NCI-H526 treated with DMSO at 0.1 percent for 48 hours (cell line): ENCODE measurements at places on chromosomes 7 and 10.

GRCh38 chr10:19500959-19501358, 315.3 kb upstream of the PLXDC2 start:
- DNase-seq, result no peak

DNA sequence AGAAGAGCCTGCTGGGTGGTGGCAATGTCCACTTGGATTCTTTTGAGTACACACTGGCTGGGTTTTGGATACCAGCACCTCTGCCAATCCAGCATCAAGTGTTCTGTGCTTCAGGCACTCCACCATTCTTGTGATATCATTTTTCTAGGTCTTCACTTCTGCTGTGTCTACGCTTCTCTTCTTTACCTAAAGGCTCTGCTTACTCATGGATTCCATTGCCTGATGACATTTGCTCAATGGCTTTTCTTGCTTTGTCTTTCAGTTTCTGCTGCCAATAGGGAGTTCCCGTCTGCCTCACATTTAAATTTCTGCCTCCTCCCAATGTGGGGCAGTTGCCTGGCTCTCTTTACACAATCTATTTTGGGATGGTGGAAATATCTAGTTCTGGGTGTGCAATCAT, 12.7 kb upstream of the PAPSS2 start:
- DNase-seq, result no peak

- no peak for DNase-seq
These were observed 69.4 kb downstream of the C1GALT1 start for GRCh38 chr7:7251742-7252141.

DNA sequence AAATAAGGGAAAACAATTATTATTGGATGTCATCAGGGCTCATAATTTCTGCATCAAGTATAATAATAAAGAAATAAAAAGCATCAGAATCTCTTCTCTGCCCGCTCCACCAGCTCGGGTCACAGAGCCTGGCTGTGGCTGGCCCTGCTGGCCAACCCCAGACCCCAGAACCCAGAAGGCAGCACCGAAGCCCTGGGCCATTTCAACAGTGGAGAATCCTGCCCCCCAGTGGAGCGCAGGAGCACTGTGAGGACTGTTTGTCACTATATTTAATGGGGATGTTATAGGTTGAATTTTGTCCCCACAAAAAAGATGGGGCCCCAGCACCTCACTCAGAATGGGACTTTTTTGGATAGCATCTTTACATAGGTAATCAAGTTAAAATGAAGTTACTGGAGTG, 27.3 kb downstream of the DENND11 start:
- no peak for DNase-seq

DNA sequence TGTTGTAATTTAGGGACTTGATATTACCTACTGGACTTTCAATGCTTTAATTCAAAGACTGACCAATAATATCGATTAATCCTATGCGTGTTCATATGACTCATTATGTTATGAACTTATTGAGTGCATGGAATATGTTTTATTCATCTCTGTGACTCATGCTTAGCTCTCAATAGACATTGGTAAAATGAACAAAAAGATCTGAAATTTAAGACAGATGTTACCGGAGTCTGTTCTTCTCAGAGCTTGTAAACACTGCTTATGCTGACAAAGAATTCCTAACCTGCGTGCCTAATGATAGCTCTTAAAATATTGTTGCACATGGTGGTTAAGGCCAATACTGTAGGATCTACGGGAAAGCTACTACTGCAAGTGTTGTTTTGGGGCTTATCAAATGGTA, 131.5 kb upstream of the ACBD5 start:
- DNase-seq, result no peak

DNA sequence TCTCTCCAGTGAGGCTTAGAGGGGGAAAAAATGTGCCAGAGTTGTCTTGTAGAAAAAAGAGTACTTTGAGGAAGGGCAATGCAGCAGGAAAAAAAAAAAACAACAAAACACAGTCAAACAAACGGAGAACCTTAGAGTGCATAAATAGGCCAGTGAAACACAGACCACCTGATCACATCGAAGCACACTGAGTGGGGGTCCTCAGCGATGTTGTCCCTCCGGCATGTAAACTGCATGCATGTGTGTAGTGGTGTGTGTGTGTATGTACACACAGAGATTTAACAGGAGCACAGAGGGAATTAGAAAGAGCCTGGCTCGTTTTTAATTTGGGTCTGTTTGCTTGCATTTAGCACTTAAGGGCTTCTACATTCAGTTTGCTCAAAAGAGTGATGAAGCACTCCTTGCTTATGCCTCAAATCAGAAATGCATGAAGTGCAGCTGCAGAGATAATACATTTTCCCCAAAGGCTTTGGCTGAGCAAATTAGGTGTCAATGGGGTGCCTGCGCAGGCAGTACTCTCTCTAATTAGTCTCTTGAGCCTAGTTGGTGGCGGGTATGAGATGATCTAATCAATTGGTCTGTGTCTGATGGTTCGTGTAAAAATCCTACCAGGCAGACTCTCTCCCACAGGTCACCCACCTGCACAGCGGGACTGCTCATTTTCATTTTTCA, 62.7 kb upstream of the FZD1 start:
- no peak for DNase-seq

GRCh38 chr10:299969-300368, 164.7 kb downstream of the ZMYND11 start:
- no peak for DNase-seq

- no peak for DNase-seq
These were observed 95.0 kb downstream of the MKI67 start for GRCh38 chr10:128031216-128031615.

DNA sequence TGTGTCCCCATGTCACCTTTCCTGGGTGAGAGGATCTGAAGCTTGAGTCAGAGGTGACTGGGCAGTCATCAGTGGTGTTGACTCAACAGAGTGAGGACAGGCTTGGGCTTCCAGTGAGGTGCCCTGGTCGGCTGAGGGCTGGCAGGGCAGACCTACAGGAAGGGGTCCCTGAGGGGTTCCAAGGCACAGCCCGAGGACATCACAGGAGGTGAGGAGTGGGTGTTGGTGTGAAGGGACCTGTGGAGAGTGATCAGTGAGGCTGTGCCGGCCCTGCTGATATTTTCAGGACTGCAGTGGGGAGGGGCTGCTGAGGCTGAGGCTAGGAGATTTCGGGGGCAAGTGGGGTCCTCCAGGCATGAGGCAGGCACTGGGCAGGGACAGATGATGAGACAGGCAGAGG, 545.5 kb downstream of the TCERG1L start:
- no peak for DNase-seq

GRCh38 chr7:113209449-113210203, 91.3 kb upstream of the SMIM30 start:
- no peak for DNase-seq

- DNase-seq, result no peak
These were observed 14.5 kb upstream of the PAX2 start for GRCh38 chr10:100730725-100731406.

GRCh38 chr10:96719200-96719599, 1.1 kb downstream of the PIK3AP1 start:
- no peak for DNase-seq

GRCh38 chr10:14707481-14707880, 67.2 kb downstream of the FAM107B start:
- DNase-seq, result no peak

- no peak for DNase-seq
These were observed 57.1 kb downstream of the AOAH start for GRCh38 chr7:36667007-36667745.

- DNase-seq, result no peak
These were observed 81.2 kb downstream of the CTBP2 start for GRCh38 chr10:125079091-125079600.
